ENCODE measurements at places on chromosomes 11 and 22.

- no peak for DNase-seq
Measured at GRCh38 chr11:134677397-134677822, 265.4 kb upstream of the B3GAT1 start.

DNA sequence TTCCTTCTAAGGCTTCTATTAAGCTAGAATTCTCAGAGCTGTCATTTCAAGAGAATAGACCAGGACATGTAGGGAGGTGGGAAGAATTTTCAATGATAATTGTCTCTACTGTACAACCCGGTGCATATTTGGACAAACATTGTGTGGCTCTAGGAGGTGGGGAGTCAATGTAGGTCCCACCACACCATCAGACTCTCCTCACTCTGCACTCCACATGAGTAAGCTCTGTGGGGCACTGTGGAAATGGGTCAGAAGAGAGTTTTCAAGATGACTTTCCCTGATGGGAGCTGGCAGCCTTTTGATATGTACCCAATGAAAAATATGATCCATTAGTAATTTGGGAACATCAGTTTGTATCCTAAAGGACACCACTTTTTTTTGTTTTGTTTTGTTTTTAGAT is 33.2 kb downstream of the OR2AG2 start:
- DNase-seq: no peak

DNA sequence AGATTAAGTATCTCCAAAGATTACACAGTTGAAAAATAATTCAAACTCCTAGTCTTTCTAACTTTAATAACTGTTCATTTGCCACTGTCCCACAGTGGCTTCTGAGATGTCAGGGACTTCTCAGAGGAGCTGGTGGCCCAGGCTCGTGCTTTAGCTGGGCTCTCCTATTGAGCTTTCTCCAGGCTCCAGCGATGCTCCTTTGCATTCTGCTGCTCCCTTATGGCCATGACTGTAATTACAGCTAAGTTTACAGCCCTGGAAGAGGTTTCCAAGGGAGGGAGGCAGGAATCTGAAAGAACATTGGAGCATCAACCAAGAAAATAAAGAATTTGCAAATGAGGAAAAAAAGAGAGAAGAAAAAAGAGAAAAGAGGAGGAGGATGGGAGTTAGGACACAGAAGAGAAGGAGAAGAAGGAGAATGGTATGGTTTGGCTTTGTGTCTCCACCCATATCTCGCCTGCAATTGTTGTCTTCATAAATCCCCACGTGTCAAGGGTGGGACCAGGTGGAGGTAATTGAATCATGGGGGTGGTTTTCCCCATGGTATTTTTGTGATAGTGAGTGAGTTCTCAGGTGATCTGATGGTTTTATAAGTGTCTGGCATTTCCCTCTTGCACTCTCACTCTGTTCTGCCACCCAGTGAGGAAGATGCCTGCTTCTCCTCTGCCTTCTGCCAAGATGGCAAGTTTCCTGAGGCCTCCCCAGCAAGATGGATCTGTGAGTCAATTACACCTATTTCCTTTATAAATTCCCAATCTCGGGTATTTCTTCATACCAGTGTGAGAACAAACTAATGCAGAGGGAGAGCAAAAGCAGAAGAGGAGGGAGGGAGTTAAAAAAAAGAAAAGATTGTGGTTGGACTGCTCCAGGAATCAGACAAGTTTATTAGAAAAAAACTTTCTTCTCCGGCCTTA is 857.0 kb downstream of the KCNA4 start:
- DNase-seq: no peak

DNA sequence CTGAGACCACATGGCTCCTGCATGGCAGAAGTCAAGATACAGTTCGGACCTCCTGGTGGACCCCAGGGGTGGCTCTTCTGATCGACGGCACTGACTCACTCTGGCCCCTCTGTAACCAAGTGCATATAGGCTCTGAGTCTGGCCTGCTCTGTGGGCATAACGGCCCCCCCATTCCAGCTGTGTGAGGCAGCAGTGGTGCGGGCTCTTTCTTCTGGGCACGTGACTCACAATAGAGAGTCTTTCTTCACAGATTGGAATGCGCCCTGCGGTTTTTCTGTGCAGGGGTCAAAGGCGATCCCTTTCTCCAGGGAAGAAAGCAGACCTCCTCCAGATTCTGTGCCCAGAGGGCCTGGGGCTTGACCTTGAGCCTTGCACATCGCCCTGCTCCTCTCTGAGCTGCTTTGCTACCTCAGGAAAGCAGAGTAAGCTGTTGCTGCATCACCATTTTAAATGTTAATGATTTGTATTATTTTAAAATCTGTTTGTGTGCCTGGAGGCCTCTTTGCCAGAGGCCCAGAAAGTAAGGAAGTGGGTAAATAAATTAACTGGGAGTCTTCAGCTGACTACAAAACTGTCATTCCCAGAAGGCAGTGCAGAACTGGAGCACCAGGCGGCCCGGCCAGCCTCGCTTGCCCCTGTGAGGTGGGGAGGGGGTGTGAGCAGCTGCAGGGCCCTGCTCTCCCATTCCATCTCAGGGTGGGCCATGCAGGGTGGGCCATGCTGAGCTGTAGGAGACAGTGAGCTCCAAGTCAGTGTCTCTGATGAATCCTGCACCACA is 199.0 kb downstream of the GRIK4 start:
- DNase-seq: no peak

GRCh38 chr22:48488149-48488551 is 1339.5 kb downstream of the BRD1 start:
- no peak for DNase-seq

DNA sequence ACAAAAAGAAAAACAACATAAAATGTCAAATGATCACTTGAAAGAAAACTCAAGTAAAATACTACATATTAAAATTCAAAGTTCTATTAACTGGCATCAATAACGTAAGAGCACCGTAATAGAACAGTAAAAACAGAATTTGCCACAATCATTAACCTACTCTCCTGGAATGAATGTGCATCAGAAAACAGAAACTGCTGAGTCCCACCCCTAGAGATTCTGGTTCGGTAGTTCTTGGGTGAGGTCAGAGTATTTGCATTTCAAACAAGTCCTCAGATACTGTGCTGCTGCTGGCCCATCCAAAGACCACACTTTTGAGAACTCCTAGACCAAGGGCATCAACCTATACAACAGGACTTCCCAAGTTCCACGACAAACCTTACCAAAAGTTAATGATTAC is 23.5 kb downstream of the PITPNB start:
- DNase-seq: no peak

GRCh38 chr11:25702417-25702816 is 629.5 kb upstream of the ANO3 start:
- DNase-seq: no peak

GRCh38 chr11:114272311-114272710 is 23.9 kb upstream of the NNMT start:
- DNase-seq: no peak

GRCh38 chr11:84420271-84420670 is 1134.1 kb upstream of the CCDC90B start:
- DNase-seq: no peak

DNA sequence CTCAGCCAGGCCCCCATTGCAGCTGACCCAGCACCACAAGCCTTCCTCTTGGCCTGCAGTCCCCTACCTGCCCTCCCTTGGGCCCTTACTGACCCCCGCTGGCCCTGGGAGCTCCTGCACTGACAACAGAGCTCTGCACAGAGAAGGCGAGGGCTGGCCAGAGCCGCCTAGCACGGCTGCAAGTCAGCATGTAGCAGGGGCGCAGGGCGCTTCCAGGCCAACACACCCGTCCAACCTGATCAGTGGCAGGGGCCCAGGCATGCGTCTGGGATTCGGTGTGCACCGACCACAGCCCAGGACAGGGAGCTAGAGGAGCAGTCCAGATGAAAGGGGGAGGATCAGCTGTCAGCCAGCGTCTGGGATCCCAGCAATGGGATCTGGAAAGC is 7.6 kb downstream of the WNT7B start:
- no peak for DNase-seq

GRCh38 chr11:33531743-33532181 is 168.9 kb downstream of the C11orf91 start:
- no peak for DNase-seq

GRCh38 chr11:69319255-69320106 is 25.5 kb downstream of the MYEOV start:
- no peak for DNase-seq

DNA sequence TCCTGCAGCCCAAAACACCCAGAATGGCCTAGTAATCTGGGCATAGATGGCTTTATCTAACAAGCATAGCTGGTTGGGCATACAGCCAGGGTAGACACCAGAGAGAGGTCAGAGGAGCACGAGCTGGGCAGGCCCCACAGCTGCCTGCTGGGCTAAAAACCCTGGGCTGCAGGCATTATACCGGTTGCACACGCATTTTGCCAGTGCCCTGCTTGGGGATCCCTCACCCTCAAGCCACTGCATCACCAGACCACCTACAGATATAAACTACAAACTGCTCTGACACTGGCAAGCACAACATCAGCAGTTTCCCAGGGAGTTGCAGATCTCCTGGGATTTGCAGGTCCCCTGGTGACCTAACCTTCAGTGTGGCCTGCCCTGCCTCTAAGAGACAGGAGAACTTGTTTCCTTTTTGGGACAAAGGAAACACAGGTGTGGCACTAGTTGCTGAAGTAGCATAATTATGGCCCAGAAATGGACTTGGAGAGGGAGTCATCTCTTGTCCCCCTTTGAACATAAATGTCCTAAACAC is 79.1 kb upstream of the SC5D start:
- DNase-seq: no peak
